ENCODE measurements at places on chromosomes 6 and 20.

GRCh38 chr6:14322841-14323240, 205.3 kb downstream of the CD83 start:
- DNase-seq, result no peak

DNA sequence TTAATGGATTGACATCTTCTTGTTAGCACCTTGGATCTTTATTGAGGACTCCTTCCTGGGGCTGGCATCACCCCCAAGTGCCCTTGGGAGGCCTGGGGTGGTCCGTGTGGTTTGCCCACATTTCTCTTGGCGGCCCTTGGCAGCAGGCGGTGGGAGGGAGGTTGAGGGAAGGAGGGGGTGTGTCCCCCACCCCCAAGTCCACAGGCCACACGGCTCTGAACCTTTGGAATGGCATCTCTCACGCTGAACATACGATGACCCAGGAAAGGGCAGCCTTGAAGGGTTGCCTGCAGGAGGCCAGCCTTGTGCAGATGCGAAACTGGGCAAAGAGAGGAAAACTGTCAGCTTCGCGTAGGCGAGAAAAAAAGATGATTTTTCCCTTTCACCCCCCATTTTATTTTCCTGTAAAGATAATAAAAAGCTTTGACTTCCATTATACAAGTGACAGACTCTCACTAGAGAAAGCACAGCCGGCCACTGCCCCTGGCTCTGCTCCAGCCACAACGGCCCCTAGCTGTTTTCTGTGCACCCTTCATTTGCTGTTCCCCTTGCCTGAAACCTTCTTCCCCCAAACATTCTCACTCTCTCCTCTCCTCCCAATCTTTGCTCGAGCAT, 56.2 kb downstream of the SLC2A10 start:
- no peak for DNase-seq

- no peak for DNase-seq
Observed at GRCh38 chr20:2752567-2753460, 47.6 kb downstream of the CPXM1 start.

DNA sequence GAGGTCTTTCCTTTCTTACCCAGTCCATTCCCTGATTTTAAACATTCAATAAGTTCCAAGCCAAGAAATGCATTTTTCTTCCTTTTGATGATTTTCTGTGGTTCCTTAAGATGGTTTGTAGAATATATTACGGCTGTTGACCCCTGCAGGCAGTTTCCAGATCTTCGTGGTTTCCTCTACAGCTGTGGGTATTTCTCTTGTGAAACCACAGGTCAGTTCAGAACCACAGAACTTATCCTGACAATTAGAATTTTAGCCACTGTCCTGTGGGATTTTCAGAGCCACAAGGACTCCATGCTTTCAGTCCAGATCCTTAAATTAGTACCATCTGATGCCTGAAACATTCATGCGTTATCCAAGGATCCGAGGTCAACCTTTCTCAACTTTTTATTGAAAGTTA, 29.7 kb upstream of the EXOC2 start:
- DNase-seq, result no peak

- DNase-seq, result no peak
Observed at GRCh38 chr6:54070025-54070424, 41.2 kb upstream of the MLIP start.

- no peak for DNase-seq
Observed at GRCh38 chr6:35044145-35044745, 96.9 kb downstream of the TCP11 start.

DNA sequence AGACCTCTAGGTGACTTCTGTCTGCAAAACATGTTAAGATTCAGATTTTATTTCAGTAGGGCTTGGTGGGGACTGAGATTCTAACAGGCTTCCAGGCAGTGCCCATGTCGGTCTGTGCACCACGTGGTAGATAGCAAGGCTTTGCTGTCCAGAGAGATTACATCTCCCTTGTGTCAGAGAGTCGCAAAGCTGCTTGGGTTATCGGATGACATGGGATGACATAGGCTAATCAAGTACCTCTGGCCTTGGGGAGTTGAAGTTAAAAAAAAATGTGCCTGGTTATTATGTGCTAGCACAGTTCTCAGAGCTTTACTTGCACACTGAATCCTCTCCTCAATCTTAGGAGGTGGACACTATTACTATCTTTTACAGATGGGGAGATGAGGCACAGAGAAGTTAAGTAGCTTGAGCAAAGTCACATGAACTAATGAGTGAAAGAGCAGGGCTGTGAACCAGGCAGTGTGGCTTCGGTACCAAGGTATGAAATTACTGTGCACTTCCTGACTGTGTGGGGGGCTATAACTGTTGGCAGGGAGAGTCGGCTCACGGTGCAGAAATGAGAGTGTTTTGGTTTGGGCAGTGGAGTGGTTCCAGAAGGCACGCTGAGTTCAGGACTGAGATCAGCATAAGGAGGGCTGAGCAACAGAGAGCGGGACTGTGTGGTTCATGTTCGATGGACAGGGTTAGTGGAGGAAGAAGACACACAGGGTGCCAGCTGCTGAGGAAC, 41.1 kb downstream of the FARS2 start:
- DNase-seq, result peak; percentile 89
